Non-pigmented ciliary epithelial cell (primary cell): ENCODE measurements at places on chromosomes 5 and 9.

- peak; percentile 60 for DNase-seq
Measured at GRCh38 chr5:171667341-171668096, 118.1 kb upstream of the SMIM23 start.

DNA sequence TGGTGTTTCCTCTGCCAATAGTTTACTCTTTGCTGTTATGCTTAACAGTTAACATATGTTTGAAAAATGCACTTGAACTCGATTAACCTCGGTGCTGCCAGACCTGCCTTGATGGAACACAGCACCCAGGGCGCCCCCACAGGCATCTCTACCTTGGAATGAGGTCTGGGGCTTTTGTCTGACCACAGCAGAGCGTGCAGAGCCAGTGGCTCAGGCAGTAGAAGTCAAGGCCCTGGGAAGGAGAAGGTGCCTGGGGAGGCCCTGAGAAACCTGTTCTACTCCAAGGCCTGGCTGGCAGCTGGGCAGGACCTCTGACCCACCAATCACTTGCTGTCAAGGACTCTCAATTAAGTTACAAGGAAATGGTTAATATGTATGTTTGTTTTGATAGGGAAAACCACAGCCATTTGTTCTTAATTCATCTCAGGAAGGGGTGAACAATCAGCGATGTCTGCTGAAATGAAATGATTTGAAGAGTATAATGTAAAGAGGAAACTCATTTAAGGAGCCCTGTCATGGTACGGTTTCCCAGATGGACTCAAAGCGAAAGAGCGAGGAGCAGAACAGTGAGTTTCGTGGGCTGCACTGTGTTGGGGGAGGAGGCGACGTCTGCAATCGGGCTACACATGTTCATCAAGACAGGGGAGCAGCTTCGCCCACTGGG is 21.9 kb downstream of the MACROH2A1 start:
- DNase-seq: no peak

DNA sequence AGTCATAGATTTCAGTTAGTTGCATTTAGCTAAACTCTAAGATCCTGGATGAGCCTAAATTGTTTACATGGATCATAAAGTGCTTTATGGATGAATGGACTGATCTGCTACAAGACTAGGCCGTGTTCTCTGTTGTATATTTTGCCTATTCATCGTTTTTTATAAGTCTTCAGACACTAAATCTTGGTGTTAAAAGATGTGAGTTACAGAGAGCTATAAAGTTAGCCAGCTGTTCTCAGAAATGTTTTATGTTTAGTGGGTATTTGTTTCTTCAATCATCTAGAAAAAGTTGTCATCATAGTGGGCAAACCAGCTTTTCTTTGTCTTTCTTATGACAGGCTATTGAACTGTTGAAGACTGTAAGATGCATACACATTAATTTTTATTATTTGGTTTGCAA is 585.8 kb upstream of the SEMA6A start:
- no peak for DNase-seq

DNA sequence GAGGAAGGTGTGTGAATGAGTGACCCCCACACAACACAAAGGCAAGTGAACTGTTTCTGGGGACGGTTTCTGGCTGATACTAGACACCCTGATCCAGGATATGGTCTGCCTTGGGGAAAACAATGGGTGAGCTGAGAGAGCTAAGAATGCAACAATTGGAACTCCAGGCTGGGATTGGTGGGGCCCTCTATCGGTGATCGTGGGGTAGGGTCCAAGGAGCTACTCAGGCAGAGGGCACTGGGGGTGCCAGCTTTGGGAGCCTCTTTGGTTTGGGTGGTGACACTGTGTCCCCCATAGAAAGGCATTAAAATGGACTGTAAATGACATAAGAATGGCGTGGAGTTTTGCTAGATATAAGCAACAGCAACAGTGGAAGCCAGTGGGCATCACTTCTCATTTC is 439.1 kb downstream of the DMAC1 start:
- DNase-seq: no peak

- no peak for DNase-seq
Measured at GRCh38 chr9:99021512-99021911, 77.8 kb downstream of the COL15A1 start.

- DNase-seq: no peak
Measured at GRCh38 chr5:78367318-78367991, 7.0 kb downstream of the SCAMP1 start.

- DNase-seq: no peak
Measured at GRCh38 chr5:128949847-128950546, 15.3 kb upstream of the SLC27A6 start.

GRCh38 chr5:125974679-125975078 is 448.5 kb upstream of the GRAMD2B start:
- DNase-seq: no peak

- DNase-seq: no peak
Measured at GRCh38 chr5:108516785-108517184, 134.9 kb upstream of the FBXL17 start.

GRCh38 chr5:39970117-39970798 is 545.5 kb upstream of the DAB2 start:
- DNase-seq: no peak

DNA sequence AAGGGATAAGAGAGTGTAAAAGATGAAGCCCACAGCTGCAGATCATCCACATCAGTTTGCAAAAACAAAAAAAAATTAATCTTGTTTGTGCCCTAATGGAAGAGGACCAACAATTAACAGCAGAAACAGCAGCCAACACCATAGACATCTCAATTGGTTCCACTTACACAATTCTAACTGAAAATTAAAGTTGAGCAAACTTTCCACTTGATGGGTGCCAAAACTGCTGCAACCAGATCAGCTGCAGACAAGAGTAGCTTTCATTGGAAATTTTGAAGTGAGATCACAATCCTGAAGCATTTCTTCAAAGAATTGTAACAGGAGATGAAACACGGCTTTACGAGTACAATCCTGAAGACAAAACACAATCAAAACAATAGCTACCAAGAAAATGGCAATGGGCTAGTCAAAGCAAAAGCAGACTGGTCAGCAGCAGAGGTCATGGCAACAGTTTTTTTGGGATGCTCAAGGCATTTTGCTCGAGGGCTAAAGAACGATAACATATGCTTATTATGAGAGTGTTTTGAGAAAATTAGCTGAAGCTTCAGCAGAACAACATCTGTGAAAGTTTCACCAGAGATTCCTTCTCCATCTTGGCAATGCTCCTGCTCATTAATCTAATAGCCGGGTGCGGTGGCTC is 4.1 kb upstream of the RBM27 start:
- DNase-seq: no peak

- no peak for DNase-seq
Measured at GRCh38 chr9:19145881-19146280, 18.6 kb upstream of the PLIN2 start.

DNA sequence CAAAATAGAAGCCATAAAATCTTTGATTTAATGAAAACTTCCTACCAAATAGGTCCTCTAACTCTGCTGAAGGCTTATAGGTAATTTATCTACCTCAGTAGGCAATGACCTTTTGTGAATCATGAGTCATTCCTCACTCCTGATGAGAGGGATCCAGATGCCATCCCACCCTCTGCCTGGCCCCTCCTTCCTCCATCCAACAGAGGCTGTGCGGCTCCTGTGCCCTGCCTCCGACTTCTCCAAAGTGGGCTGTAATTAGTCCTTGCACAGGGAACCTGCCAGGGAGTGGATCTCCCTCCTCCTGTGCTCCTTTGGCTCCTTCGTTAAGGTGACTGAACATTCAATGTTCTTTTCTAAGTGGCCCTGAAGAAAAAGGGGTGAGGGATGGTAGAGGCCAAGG is 213.9 kb upstream of the TBCA start:
- no peak for DNase-seq

- no peak for DNase-seq
Measured at GRCh38 chr5:31495336-31495735, 36.6 kb downstream of the DROSHA start.

DNA sequence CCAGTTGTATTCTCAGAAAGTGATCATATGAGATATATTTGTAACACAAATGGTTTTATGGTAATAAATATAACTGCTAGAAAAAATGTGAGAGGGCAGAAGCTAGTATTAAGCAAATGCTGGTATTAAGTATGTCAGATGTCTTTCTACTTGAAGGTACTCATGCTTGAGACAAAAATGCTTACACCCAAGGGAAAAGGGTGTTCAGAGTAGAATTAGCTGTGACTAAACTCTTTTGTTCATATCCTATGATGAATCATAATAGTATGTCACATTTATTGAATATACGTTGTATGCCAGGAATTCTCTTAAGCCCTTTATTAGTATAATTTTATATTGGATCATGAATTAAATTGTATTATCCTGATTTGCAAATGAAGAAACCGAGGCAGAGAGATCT is 2.2 kb downstream of the ADGRV1 start:
- DNase-seq: no peak

GRCh38 chr5:72141440-72142355 is 34.4 kb downstream of the MAP1B start:
- DNase-seq: peak; percentile 81

GRCh38 chr5:154647761-154648145 is 107.4 kb upstream of the LARP1 start:
- DNase-seq: no peak

DNA sequence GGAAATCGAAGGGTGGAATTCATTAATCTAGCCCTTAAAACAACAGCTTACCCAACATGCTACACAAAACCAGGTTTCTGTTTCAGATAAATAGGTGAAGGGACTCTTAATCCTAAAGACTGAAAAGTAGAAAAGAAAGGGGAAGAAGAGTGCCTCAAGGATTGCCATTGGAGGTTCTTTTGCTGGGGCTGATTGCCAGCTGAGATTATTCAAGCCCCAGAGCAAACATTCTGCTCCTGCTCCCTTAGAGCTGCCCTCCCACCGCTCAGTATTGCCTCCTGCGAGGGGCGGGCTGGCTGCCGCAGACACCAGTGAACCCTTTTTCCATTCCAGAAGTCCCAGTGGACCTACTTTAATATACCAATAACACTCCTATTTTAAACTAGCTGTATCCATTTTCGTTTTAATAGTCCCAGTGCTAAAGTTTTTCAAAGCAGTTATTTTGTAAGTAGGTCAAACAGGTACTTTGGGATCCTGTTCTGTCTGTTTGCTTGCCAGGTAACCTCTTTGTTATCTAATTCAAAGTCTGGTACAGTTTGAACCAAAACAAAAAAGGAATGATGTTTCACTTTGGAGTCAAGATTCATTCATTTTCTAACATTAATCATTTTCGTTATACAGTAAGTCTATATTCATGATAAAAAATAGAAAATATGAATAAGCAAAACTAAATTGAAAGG is 38.6 kb downstream of the HMGCS1 start:
- DNase-seq: no peak

DNA sequence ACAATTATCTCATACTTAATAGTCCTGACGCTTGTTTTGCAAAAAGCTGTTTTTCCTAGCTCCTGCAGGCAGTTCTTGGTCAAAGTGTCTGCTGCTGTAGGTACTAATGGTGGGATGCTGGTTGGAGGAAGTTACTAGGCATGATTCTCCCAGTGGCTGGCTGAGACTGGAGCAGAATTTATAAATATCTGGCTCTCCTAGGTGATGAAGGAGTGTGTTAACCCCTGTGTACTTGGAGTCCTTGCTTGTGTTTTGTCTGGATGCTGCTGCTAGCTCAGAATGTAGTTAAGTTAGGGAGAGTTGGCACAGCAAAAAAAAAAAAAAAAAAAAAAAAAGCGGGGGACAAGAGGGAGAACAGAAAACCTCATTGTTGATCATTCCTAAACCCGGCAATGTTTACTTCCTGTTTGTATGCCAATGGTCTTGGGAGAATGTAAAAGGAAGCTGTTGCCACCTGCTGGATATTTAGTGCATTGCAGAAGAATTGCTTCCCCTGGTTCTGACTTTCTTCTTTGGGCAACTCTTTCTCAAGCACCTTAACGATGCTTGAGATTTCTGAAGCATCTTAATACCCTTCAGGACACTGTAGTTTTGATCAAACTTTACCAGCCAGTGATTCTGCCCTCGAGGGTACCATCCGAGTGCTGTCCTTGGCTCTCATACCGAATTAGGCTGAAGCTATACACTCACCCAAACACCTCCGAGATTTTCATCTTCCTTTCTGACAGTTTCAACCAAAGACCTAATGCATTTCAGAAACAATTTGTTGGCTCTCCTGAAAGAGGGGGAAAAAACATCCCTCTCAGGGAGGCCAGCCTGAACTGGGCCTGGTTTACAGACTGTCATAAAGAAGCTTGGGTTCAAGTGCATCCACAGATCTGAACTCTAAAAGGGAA is 71.7 kb upstream of the WWC1 start:
- peak; percentile 35 for DNase-seq

- no peak for DNase-seq
Measured at GRCh38 chr5:158414780-158415179, 555.8 kb upstream of the CLINT1 start.

DNA sequence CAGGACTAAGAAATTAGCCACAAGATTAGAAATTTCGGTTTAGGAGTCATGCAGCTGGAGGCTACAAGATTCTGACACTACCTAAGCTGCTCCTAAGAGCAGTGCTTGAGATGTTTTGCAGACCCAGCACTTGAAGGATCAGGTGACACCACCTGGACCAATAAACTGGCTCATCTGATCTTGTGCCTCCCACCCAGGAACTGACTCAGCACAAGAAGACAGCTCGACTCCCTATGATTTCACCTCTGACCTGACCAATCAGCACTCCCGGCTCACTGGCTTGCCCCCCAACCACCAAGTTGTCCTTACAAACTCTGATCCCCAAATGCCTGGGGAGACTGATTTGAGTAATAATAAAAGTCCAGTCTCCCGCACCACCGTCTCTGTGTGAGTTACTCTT is 170.4 kb downstream of the TTC39B start:
- DNase-seq: no peak

DNA sequence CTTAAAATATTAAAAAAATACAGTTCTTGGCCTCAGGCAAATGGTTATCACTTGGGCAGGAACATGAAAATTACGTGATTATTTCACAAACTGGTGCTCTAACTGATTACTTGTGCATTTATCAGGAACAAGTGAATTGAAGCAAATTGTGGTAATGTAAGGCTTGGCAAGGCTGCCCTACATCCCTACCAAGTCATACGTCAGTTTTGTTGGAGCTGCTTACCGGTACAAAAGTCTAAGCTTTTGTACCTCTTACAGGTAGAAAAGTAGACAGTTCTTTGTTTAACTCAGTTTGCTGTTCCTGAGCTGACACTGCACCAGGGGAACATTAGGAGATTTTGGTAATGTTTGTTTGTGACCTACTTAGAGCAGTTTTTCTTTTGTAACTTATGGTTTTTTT is 2.2 kb downstream of the G3BP1 start:
- no peak for DNase-seq

- no peak for DNase-seq
Measured at GRCh38 chr5:132765311-132766019, 11.6 kb downstream of the SEPTIN8 start.

- no peak for DNase-seq
Measured at GRCh38 chr5:132708645-132709044, 28.7 kb downstream of the KIF3A start.
